Cardiac fibroblast (primary cell): ENCODE measurements at places on chromosomes 5 and 9.

DNA sequence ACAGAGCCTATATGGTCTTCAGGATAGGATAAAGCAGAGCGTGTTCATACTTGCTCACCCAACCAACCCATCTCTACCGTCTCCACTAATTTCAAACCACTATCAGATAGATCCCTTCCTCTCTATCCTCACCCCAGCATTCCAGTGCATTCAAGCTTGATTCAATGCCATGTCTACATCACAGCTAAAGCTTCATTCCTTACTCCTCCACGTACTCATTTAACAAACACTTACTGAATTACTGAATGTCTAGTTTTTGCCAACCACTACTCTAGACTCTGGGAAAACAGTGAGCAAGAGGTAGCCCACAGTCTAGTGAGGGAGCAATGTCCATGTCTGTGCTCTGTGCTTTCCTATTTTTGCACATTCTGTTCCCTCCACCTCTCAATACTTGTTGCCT, 163.5 kb upstream of the MSX2 start:
- DNase-seq: no peak

- peak; percentile 77 for DNase-seq
These were observed 156.7 kb downstream of the EBF1 start for GRCh38 chr5:158943057-158943456.

DNA sequence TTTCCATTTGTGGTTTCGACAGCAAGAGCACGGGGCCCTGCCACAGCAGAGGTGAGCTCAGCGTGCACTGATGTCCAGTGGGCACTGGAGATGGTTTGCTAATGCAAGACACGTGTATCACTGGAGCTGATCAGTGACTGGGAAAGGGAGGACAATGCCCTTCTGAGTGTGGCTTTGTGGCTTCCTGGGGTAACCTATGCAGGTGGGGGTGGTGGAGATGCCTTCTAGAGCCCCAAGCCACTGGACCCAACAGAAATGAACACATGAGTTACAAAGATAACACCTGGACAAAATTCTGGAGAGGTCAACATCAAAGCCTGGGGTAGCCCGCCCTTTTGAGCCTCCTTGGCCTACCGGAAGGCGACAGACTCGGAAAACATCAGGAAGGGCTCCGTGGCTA, 261.3 kb downstream of the CRB2 start:
- no peak for DNase-seq

DNA sequence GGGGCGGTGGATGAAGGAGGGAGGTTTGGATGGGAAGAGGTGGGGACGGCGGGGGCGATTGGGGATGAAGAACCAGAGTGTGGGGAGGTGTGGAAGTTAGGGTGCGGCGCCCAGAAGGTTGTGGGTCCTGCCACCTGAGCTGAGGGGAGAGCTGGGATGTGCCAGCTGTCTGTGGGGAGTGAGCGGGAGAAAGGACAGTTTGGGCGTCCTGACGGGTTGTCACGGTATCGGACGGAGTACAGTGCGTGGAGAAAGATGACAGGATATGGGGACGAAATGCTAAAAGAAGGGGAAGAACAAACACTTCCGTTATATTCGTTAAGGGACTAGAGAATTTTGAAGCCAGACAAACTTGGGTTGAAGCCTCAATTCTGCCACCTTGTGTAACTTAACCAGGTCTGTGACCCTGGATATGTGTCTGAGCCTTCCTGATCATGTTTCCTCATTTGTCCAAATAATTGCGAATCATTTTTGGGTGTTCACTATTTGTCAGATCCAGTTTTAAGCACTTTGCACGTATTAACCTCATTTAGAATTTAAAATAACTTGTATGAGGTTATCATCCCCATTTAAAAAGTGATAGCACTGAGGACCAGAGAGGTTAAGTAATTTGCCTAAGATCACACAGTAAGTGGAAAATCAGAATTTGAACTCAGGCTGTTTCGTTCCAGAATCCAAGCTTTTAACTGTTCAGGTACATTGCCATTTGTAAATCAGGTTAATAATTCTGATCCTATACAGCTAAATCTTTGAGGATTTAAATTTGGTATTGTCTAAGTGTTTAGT, 689 bp downstream of the CNTRL start:
- peak; percentile 47 for DNase-seq

DNA sequence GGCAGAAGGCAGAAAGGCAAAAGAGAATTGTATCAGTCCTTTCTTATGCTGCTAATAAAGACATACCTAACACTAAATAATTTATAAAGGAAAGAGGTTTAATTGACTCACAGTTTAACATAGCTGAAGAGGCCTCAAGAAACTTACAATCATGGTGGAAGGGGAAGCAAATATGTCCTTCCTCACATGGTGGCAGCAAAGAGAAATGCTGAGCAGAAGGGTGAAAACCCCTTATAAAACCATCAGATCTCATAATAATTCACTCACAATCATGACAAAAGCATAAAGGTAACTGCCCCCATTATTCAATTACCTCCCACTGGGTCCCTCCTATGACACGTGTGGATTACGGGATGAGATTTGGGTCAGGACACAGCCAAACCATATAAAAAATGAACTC, 312.5 kb upstream of the PTGER4 start:
- DNase-seq: peak; percentile 46

- no peak for DNase-seq
These were observed 1.7 kb downstream of the PHF2 start for GRCh38 chr9:93577975-93578682.

DNA sequence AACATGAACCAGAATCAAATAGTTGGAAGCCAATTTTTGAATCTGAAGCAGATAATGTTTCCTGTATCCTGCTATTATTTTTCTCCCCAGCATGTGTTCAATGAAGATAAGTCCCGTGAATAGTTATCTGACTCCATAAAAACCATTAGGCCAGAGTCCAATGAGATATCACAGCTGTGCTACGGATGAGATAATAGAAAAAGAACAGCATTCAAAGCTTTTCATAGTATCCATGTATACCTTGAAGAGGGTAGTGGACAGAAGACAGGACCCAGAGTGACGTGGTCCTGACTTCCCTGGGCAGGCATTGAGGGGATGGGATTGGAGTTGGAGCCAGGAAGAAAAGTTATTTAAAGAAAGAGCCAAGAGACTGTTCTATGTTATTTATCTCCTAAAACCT, 50.7 kb upstream of the C6 start:
- DNase-seq: no peak

- DNase-seq: no peak
These were observed 39.2 kb downstream of the NUP188 start for GRCh38 chr9:128986671-128987070.

DNA sequence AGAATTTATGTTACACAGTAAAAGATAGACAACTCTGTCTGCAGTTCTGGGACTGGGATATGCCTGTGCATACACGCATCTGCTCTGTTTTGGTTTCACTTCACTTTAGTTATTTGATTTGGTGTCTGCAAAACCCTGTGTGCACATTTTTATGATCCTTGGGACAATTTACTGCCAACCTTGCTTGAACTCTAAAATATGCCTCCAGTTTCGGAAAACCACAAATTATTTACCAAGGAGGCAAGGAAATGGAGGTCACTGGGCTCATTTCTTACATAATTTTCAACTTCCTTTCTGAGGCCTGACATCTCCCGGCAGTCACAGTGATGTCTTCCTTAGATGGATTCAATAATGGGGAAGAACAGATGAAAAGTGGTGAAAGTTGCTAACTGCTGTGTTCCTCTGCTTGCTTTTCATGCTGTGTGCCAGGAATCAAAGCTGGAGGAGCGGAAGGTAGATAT, 61.2 kb upstream of the TAF11L2 start:
- DNase-seq: no peak

DNA sequence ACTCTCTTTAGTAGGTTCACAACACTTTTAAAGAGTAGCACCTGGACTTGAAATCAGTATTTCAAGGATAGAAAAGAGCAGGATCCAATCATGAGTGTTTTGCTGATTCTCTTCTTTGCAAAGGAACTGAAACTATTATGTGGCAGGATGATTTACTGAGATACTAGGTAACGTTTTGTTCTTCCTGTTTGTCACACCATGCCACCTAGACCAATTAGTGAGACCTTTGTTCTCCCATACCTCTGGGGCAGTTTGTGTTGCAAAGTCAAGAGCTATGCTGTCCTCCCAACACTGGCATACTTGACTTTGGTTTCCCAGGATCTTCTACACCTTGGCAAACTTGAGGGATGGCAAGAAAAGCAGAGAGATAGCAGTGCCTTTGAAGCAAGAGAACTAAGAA, 43.4 kb downstream of the PPP1R2B start:
- DNase-seq: no peak

DNA sequence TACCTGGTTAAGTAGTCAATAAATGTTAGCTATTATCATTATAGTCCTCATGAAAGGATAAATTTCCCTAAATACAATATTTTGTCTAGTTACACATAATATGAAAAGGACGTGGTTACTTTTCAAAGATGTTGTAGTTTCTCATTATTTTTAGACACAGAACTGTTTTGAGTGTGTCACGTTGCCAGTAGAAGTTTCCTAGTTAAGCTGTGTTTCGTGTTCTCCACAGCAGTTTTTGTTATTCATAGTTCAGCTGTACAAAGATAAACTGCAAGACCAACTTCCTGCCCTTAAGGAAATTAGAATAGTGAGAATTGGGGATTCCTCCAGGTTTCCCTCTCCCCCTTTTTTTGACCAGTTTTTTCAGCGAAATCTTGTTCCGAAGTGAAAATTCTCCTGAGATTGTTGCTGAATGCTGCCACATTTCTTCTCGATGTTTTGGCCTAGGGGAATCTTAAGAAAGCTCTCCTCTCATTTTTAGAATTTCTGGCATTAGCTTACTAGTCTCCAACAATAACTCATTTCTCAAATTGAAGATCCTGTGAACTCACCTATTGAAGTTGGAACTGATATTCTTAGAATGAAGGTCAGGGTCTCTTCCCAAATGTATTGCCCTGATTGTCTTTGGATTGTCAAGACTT, 176.1 kb downstream of the PAM start:
- DNase-seq: no peak

DNA sequence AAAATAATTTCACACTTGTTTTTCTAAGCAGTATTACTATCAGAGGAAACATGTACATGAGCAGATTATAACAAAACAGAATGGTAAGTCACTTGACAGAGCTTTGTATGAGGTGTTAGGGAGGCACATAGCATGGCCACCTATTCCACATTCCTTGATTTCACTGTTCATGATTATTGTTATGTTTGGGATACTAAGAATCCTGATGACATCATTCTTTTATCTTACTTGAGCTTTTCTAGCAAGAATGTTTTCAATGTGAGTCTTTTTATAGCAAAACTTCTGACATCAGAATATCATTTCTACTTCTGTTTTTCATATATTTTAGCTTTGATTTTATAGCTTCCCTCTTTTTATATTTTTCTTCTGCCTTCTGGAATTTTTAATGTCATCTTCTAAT, 208.2 kb downstream of the DMRTA1 start:
- no peak for DNase-seq

DNA sequence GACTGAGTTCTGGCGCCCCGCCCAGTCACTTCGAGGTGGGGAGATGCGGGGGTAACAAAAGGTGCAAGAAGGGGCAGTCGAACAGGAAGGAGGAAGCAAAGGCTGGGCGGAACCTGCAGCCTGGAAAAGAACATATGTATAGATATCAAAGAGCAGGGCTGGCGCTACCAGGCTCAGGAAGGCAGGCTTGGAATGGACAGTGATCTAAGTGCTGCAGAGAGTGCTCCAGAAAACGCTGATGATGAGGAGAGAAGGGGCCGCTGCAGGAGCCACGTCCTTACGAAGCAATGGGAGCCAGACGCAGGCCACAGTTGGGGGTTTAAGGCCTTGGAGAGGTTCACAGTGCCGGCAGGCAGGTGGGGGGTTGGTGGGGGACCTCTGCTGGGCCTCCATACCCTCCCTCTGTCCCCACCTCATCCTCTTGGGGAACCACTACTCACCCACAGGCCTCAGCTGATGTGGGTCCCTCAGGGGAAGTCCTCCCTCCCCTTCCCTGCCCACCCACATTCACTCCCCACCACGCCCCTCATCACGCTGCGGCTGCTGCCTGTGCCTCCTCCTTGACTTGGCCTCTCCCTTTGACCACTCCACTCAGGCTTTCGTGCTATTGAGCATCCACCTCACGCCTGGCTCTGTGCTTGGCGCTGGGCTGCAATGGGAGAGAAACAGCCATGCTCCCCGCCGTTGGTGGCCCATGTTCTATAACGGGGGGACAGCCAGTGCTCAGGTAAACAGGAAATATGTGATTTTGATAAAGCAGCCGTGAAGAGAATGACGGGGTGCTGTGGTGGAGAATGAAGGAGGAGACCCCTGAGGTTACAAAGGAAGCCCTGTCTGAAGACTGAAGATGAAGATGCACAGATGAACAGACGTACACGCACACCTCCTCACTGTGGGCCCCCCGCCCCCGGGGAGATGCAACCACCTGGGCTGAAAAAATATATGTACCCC, 40.5 kb upstream of the RPL26L1 start:
- DNase-seq: no peak

DNA sequence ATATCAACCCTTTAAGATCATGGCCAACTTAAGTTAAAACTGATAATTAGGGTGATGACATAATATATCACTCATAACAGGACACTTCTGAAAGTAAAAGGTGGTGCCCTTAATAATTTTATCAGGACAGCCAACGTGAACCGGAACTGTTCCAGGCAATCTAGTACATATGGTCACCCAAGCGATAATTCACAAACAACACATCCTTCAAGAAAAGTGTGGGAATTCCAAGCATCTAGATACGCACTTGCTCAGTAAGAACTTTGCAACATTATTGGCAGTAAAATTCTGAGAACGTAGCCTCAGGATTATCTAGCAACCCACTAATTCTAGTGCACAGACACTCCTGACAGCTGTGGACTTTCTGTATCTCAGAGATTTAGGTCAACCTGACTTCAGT, 85.7 kb downstream of the ALDH7A1 start:
- peak; percentile 39 for DNase-seq
